Fibroblast of gingiva (primary cell): ENCODE measurements at places on chromosomes 3 and 15.

DNA sequence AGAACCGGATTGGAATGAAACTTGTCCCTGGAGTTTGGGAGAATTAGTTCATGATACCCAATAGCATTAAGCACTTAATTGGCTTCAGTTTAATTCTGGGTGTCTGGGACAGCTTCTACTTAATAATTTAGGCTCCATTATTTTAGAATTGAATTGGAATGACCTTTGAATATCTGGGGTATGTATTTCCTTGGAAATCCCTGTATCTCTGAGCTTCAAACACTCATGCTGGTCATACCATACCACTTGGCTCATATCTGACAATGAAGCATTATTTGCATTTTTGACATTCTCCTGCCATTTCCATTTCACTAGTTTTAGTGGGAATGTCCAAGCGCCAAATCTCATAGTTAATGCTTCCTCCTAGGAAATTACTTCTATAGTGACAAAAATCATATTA is 393.1 kb downstream of the DIPK2A start:
- no peak for DNase-seq

DNA sequence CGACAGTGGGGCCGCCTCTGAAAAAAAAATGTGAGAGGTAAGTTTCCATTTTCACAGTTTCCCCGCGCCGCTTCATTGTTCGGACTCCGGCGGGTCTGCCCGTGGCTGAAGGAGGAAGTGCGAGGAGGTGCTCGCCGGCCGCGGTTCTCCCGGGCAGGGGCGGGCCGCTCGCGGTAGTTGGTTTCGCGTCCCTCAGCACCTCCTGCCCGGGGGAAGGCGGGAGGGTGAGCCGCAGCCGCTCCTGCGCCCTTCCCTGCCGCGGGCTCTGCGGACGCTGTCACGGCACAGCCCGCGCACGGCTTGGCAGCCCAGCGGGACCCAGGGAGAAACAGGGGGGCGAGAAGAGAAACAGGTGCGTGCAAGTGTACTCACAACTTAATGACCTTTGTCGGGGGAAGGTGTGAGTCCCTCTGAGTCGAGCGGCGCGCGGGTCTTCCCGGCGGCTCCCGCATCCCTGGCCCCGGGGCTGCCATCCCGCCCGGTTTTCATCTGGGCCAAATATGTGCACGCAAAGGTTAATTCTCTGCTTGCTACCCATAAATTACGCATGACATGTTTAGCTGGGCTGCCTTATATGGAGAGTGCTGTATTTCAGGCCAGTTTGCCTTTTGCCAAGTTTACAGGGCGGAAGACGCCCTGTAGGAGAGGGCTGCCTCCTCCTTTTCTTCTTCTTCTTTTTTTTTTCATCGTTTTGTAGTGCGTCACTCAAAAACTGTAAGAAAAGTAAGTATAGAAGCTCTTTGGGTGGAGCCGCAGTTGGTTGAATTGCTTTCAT is 514 bp downstream of the MBNL1 start:
- DNase-seq, result peak; percentile 97

DNA sequence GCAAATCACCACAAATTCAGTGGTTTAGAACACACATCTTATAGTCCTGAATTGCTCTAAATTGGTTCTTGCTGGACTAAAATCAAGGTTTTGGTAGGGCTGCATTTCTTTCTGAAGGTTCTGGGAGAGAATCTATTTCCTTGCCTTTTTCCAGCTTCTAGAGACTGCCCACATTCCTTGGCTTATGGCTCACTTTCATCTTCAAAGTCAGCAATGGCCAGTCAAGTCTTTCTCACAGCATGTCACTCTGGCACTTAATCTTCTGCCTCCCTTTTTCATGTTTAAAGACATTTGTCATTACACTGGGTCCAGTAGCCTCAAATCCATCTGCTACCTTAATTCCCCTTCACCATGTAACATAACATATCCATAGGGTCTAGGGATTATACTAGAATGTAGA is 149.0 kb downstream of the NEK10 start:
- DNase-seq, result no peak

DNA sequence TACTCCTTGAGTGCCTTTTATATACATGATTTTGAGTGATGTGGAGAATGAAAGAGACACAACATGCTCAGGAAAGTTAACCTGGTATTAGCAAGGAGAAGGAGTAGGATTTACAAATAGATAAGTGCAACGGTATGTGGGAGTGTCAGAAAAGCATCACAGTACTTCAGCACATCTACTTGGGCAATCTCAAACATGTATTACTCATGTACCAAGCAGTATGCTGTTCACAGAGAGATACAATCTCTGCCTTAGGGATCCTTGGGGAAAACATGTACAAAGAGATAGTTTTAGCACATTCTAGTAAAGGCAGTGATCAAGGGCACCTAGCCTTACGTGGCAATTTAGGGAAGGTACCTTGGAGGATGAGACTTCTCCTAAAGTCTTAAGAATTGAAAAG is 146.5 kb downstream of the FILIP1L start:
- DNase-seq, result peak; percentile 50

- DNase-seq, result peak; percentile 58
These were observed 215.2 kb upstream of the PRICKLE2 start for GRCh38 chr3:64440498-64440897.

- no peak for DNase-seq
These were observed 12.1 kb downstream of the TMOD3 start for GRCh38 chr15:51841406-51842040.

- DNase-seq, result peak; percentile 20
These were observed 29.7 kb upstream of the USP50 start for GRCh38 chr15:50576166-50576565.

- DNase-seq, result no peak
These were observed 8.2 kb downstream of the RTP3 start for GRCh38 chr3:46505953-46506352.

DNA sequence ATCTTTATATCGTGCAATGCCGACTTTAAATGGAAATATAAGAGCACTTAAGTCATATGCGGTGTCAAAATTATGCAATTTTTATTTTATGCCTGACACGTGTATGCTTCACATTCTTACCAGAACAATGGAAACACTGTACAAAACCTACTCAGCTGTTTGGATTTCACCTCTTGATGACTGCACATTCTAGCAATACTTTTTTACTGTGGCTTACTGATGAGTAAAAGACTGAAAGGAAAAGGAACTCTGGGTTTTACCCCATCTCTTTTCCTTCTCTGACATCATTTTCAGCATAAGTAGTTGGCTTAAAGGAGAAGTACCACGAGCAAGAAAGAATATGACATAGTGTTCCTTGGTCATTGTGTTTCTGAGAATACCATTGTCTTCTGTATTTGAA is 142.8 kb downstream of the POLR2M start:
- DNase-seq, result no peak

- peak; percentile 27 for DNase-seq
These were observed 28.9 kb downstream of the FBXW12 start for GRCh38 chr3:48400824-48401433.

DNA sequence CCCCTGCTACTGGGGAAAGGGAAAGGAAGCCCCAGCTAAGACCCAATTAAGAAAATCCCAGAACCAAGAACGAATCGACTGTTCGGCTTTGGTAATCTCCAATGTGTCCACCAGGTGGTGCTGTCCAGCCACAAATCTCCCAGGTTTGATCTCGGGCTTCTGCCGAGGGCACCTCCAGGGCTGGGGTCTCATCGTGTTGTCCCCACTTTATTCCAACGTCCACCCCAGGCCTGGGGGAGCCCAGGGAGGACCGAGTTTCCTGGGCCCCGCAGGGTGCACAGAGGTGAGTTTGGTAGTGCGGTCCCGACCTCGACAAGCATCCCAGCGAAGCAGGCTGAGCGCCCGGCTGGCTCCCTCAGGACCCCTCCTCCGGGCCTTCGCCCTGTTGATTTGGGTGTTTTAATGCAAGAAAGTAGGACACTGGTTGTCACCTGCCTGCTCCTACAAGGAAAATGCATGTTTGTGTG is 185.1 kb downstream of the GOLGA6L6 start:
- no peak for DNase-seq

DNA sequence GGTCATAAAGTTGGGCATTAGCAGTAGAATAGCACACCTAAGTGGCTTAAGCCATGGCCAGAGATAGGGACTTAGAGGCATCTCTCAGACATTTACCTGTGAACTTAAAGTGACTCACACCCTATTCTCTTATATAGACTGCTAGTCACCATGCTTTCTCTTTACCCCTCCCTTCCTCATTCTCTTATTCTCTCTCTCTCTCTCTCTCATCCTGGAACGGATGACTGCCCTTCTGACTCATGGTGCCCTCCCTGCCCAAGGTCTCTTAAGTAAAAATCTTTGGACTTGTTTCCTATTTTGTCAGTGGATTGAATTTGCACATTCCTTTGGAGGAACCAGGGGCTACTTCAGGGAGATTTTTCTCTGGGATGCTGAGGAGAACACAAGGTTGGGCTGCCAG is 58.8 kb downstream of the NPAP1 start:
- DNase-seq, result no peak

DNA sequence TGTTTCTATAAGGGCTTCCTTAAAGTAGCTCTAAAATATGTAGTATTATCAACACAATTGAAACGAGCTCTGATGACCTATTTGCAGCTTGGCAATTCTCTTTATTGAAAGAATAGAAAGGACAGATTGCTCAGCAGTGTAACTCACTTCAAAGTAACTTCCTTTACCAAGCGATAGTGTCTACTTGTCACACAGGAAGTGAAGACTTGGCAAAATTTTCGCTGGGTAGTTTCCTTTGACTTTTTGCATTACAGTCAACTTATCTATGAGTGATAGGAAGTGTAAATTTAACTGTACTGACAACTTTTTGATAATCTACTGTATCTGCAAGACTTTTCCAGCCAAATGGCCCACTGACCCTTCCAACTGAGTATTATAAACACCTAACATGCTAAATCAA is 22.8 kb downstream of the SLC9A9 start:
- DNase-seq, result no peak

GRCh38 chr15:100111125-100112060 is 230.4 kb downstream of the ADAMTS17 start:
- DNase-seq, result peak; percentile 40

DNA sequence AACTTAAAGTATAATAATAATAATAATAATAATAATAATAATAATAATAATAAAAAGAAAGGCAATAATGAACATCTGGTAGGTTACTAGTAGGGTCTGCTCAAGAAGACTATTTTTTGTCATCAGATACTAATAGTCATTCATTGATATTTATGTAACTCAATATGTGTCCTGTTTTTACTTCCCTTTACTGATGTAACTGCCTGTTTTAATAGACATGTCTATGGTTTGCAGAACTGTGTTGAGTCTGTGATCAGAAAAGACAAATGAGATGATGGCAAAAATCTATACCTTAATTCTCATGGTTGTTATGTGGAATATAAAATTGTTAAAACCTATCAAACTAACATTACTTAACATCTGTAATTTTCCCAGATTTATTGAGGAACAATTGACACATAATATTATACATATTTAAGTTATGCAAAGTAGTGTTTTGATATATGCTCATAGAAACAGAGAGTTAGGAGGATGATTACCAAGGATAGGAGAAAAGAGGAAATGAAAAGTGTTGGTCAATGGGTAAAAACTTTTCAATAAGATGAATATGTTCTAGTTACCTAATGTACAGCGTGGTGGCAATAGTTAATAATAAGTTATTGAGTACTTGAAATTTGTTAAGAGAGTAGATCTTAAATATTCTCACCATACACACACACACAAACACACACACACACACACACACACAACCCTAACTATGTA is 699.4 kb downstream of the ZPLD1 start:
- DNase-seq, result no peak

GRCh38 chr3:53650424-53650823 is 156.0 kb downstream of the CACNA1D start:
- DNase-seq, result no peak

GRCh38 chr3:152302521-152303021 is 33.8 kb downstream of the MBNL1 start:
- peak; percentile 95 for DNase-seq

DNA sequence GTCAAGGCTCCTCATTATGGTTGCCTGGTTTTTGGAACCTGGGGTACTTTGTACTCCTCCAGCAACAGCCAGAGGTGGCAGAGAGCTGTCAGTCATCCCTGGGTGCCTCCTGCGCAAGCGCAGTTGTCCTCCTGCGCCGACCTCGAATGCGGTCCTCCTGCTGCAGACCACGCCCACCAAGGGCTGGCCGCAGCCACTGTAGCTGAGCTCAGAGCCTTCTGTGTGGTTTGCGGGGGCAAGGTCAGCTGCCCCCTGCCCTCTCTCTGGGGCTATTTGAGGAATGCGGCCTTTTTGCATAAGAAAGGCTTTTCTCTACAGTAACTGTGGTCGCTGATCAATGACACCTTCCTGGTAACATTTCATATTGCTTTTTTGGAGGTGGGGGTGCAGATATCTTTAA is 131.3 kb upstream of the SNRPN start:
- DNase-seq, result no peak

- DNase-seq, result no peak
These were observed 730 bp downstream of the DGKG start for GRCh38 chr3:186361246-186361761.

DNA sequence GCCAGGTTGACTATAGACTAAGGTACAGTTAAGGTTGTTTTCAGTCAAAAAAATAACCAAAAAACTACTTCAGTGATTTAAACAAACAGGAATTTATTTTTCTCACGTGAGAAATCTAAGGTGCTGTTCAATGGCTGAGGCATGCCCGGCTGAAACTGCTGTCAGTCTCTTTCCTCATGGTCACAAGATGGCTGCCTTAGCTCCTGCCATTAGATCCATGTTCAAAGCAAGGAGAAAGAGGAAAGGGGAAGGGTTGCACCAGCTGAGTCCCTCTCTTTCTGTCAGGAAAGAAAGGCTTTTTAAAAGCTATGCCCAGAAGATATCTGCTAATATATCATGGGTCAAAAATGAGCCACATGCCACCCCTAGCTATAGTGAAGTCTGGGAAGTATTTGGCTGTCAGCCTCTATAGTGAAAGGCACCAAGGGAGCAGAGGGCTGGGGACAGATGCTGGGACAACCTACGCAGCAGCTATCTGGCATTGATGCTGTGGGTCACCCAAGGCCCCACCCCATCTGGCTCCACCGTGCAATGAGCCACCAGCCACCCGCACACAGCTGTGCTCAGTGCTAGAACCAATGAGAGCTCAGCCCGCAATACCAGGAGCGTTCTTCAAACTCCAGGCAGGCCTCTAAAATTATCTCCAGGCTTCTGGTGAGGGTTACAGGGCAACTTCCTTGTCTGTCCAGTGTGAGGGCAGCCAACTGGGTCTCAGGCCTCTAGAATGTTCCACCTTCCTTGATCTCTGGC is 64.7 kb upstream of the GATA2 start:
- DNase-seq, result no peak

DNA sequence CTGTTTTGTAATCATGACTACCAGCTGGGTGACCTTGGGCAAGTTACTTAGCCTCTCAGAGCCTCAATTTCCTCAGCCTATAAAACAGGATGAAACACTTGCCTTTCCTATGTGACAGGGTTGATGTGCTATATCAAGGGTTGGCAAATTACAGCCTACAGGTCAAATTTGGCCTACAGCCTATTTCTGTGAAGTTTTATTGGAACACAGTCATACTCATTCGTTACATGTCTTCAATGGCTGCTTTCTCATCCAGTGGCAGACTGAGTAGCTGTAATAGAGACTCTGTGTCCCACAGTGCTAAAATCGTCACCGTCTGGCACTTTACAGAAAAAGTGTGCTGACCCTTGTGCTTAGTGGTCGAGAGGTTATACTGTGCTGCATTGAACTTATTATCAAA is 16.6 kb downstream of the ABHD6 start:
- no peak for DNase-seq

GRCh38 chr3:140308535-140308934 is 369.3 kb upstream of the TRIM42 start:
- DNase-seq, result no peak
